Osteoblast (primary cell): ENCODE measurements at places on chromosomes 13 and 19. TPM values are rescaled to one million over a fixed set of nuclear protein-coding genes. Genes with fewer than 3 reads are reported as not detected.

DNA sequence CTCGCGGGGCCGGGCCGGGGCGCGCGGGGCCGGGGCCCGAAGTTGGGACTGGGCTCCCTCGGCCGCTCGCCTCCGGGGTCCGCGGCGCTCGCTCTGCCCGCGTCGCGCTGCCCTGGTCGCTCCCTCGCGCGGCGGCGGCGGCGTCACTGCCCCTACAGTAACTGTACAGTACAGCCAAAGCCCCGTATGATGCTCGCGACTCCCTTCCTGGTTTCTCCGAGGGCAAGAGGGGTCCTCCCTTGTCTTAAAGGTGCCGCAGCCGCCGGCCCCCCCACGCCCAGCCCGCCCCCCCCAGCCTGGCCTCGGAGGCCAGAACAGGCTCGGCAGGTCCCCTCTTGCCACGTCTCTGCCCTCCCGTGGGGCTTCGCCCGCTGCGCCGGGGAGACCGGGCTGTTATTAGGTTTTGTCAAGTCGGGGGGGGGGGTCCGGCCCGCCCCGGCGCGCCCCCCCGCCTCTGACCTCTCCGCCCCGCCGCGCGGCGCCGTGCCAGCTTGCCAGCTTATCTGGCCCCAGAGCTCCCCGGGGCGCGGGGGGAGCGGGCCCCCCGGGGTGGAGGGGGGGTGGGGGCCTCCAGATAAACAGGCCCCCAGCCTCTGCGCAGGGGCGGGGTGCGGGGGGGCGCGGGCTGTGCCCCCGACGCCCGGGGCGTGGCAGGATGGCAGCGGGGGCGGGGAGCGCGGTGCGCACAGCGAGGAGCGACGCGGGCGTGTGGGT is at the start of gene ZBTB7A:
TSS of gene ZBTB7A (minus strand) at position 218 of the 714 bp plus-strand sequence. CDS start 11,667 bp downstream, outside the sequence.
- peak; percentile 98 for DNase-seq
- H3K4me1 ChIP-seq, result peaks cover 21% of the 10 kb centered on the region
- H3K27me3 ChIP-seq, result no peaks in the 10 kb centered on the region

DNA sequence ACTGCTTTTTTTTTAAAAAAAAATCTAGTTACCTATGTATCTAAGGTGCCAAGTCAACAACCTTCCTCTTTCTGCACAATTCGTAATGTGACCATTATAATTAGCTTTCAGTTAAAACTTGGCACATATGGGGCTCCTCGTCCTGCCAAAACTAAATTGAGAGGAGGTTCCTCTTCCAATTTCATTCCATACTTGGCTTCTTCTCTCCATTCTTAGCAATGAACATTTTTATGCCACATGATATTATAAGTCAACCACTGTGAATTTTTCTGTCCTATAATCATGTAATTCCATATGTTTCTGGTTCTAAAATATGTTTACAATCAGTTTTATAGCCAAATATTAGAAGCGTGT is 177.0 kb downstream of the DCLK1 start:
- H3K36me3 ChIP-seq, result no peaks in the 10 kb centered on the region
- no peaks in the 10 kb centered on the region for H3K27me3 ChIP-seq
- H3K27ac ChIP-seq, result no peak overlapping the region
- no peak overlapping the region for H3K4me3 ChIP-seq
- H3K4me1 ChIP-seq, result peaks cover 5% of the 10 kb centered on the region

- no peak overlapping the region for H3K4me3 ChIP-seq
- DNase-seq, result no peak
- H3K27ac ChIP-seq, result no peak overlapping the region
- no peaks in the 10 kb centered on the region for H3K4me1 ChIP-seq
Measured at GRCh38 chr13:95180513-95181245, 120.6 kb downstream of the ABCC4 start.

TSSK6 gene
- 2.7 and 4.3 TPM in 2 replicates for total RNA-seq

NRTN gene
- total RNA-seq, result not detected in 2 replicates

- DNase-seq, result no peak
- H3K27ac ChIP-seq, result no peak overlapping the region
Measured at GRCh38 chr19:51480590-51480989, 2.3 kb downstream of the CEACAM18 start.

GRCh38 chr13:22848539-22849052 is 332.2 kb upstream of the SGCG start:
- H3K4me3 ChIP-seq, result no peak overlapping the region
- no peaks in the 10 kb centered on the region for H3K36me3 ChIP-seq
- no peak overlapping the region for H3K27ac ChIP-seq
- no peaks in the 10 kb centered on the region for H3K4me1 ChIP-seq
- no peak for DNase-seq

DNA sequence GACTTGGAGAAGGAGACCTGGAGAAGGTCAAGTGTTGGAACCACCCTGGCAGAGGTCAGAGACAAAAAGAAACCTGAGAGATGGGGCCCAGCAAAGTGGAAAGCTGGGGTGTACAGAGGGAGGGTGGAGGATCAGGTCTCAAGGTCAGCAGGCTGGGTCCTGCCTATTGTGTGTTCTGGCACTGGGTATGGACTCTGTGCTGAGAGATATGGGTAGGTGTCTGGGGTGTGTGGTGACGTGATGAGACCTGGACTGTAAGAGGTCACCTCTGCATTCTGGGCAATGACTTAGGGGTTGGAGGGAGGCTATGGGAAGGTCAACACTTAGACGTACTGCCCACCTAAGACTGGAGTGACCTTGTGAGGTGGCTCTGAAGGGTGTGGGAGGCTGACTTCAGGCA is 88.1 kb downstream of the SCGB2B2 start:
- H3K4me3 ChIP-seq, result no peak overlapping the region
- DNase-seq, result no peak
- no peaks in the 10 kb centered on the region for H3K27me3 ChIP-seq
- H3K4me1 ChIP-seq, result no peaks in the 10 kb centered on the region

DNA sequence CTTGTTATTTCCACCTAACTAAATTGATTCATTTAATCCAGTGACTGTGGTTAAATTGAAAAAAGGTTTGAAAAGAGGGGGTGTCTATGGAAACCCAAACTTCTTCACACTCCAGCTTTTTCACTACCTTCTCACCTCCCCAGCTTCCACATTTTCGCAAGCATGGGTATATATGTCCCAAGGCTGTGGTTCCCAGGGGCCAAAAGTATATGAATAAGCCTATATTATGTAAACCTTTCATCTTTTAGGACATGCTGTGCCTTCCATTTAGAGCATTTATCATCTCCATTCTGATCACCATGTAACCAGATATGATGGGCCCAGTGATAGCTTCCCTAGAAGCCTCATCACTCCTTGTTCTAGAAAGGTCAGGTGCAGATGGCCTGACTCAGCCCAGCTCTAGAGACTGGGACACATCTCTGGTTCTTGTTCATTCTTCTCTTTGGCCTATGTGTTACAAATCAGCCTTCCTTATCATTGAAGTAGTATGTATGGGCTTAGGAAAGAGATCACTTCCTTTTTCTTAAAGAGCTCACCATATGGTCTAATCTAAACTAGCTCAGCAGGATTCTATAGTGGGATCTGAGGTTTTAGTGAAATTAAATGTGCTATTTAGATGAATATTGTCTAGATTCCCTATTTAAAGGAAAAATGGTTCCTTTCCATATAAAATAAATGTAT is 19.5 kb upstream of the ARL11 start:
- H3K4me1 ChIP-seq, result no peaks in the 10 kb centered on the region
- H3K27ac ChIP-seq, result no peak overlapping the region
- H3K4me3 ChIP-seq, result no peak overlapping the region
- H3K36me3 ChIP-seq, result no peaks in the 10 kb centered on the region
- no peak for DNase-seq
